IPS DF 19.7 (cell line): ENCODE measurements at places on chromosomes 5 and 9.

DNA sequence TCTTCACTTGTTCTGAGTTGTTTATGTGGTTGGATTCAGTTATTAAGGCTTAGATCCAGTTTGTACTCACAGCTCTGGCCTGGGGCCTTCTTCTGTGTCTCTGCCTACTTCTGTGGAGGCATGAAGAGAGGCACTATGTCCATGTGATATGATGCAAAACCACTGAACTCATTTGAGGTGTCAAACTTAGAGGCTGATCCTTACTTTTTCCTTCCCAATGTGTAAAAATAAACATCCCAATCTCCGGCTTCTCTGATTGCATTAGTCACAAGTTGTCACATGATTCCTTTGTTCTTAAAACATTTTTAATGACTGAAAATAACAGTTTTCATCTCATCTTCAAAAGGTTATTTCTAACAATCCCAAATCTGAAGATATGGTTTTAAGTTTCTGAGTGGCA is 276.0 kb upstream of the RGMB start:
- no peak for DNase-seq

- DNase-seq: no peak
Measured at GRCh38 chr9:130197888-130198287, 25.7 kb downstream of the NCS1 start.

GRCh38 chr5:66307647-66308241 is 163.6 kb downstream of the SREK1 start:
- DNase-seq: peak; percentile 20

GRCh38 chr5:154363411-154363810 is 82.4 kb upstream of the SAP30L start:
- no peak for DNase-seq

DNA sequence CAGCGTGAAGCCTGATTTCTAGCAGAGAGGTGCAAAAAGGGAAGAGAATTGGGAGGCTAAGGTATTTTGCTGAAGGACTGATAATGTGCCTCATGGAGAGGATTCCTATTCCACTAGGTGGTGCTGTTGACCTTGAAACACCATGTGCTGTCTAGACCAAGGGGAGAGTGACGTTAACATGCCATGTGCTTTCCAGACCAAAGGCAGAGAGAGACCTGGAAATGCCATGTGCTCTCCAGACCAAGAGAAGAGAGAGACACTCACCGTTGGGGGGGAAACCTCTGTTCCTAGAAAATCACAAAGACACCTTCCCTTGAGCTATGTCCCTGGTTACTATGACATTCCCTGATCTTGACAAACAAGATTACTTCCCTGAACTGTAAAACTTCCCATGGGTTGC is 286.0 kb upstream of the TUSC1 start:
- DNase-seq: peak; percentile 74

GRCh38 chr9:111815285-111816070 is 20.7 kb upstream of the SHOC1 start:
- DNase-seq: no peak

DNA sequence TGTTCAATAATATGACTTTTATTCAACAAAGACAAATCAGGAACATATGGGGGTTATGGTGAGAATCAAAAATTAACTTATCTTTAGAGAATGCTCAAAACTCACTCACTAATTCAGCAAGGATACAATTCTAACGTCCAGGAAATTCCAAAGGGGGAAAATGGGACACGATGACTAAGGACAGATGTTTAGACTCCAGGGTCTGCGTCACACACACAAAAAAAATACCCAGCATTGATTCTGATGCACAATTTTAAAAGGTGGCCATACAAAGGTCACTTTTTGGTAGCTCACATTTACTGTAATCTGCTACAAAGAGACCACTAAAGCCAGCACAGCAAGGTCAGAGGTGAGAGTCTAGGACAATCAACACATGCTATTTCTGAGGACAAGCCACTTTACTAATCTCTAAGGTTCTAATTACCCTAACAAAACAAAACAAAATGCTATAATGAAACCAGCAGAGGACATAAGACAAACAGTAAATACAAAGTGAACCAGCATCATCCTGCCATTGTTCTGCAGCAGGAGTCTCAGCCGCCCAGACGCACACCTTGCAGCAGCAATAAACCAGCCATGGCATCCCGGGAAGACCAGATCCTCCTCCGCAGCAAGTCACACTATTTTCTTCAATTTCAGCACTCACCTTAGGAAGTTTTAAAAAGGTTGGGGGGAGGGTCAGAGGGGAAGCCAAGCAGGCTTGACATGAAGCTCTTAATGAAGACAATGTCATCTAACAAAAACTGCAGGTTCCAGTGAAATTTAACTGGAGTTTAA is 57.8 kb downstream of the TTC39B start:
- DNase-seq: peak; percentile 20

- DNase-seq: no peak
Measured at GRCh38 chr5:75325242-75325641, 11.8 kb upstream of the HMGCR start.

DNA sequence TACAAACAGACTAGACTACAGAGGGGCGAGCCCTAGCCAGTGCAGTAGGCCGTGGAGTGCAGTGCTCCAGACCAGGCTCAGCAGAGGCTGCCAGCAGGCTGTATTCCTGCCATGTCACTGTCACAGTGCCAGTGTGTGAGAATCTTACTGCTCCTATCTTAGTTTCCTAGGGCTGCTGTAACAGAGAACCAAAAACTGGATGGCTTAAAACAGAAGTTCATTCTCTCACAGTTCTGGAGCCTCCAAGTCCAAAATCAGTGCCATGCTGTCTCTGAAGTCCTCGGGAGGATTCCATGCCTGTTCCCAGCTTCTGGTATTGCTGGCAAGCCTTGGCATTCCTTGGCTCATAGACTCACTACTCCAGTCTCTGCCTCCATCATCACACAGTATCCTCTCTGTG is 75.0 kb upstream of the SAP30L start:
- no peak for DNase-seq

GRCh38 chr5:88808153-88808552 is 74.8 kb downstream of the MEF2C start:
- no peak for DNase-seq

- no peak for DNase-seq
Measured at GRCh38 chr5:38259809-38260160, 1.4 kb downstream of the EGFLAM start.

DNA sequence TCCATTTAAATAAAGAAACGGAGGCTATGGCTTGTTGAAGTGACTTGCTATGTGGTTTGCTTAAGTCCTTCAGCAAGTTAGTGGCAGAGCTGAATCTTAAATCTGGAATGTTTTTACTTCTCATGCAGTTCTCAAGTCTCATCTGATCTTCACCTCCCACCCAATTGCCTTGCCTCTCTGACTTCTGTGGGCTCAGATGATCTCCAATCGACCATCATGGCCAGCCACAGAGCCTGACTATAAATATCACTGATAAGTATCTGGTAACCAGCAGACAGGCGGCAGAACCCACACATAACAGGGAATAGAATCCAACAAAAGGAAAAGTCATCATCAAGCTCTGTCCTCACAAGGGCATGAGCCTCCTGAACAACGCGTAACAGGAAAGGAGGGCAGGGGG is 149.9 kb downstream of the FAM114A2 start:
- DNase-seq: no peak

GRCh38 chr5:139856714-139857113 is 61.1 kb downstream of the PSD2 start:
- no peak for DNase-seq

DNA sequence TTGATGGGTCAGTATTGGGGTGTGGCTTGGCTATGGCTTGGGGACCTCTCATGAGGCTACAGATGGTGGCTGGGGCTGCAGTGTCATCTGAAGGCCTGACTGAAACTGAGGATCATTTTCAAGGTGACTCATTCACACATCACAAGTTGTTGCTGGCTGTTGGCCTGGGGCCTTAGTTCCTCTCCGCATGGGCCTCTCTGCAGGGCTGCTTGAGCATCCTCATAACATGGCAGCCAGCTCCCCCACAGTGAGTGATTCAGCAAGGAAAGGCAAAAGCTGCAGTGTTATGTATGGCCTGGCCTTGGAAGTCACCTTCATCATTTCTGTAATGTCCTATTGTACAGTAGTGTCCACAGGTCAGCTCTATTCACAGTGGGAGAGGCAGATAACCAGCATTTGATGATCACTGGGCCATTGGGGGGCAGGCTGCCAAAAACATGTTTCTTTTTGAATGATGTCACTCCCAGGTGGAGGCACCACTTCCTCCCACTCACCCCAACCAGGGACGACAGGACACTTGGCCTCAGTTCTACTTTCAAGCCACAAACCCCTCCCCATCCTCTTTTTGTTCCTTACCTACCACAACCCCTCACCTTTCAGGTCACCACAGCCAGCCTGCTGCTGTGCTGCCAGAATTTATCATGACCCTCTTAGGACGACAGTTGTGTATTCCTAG is 14.4 kb downstream of the FGD3 start:
- no peak for DNase-seq

DNA sequence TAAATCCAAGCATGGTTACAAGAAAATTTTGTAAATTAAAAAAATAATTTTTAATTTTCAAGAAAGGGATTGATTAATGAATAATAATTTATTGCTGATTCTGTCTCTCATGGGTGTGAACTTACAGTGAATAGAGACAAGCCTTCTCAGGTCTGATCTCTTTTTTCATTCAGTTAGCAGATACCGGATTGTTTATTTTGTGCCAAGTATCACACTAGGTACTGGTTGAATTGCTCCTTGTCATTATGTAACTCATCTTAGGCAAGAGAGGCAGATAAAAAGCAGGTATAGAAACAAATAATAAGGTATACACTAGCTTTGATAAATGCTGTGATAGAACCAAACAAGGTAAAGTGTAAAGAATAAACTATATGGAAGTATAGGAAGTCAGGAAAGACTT is 283.3 kb downstream of the PJA2 start:
- no peak for DNase-seq

- DNase-seq: no peak
Measured at GRCh38 chr5:24535646-24536045, 109.1 kb downstream of the CDH10 start.

DNA sequence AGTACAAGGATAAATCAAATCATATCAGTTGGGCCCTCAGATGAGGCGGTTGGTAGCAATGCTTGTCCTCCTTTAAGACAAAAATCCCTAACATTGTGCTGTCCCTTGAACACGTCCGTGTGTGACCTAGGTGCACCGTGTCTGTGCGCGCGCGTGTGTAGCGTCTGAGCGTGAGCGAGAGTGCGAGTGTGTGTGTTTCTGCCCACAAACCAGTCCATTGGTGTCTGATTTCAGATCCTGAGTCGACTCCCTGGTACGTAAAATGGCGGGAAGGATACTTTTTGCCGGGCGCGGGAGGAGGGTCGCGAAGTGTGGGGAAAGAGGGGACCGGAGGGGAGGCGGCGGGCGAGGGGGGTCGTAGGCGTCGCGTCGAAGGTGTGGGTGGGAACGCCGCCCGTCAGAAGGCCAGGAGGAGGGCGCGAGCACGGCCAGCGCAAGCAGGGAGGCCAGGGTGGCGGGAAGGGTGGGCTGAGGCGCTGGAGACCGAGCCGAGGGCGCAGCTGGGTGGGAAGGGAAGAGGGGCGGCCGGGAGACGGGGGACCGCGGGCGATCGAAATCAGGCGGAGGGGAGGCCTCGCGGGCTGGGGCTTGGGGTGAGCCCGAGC is 8.9 kb downstream of the OTP start:
- DNase-seq: no peak

- DNase-seq: no peak
Measured at GRCh38 chr9:96877269-96877668, 23.0 kb upstream of the ZNF782 start.

DNA sequence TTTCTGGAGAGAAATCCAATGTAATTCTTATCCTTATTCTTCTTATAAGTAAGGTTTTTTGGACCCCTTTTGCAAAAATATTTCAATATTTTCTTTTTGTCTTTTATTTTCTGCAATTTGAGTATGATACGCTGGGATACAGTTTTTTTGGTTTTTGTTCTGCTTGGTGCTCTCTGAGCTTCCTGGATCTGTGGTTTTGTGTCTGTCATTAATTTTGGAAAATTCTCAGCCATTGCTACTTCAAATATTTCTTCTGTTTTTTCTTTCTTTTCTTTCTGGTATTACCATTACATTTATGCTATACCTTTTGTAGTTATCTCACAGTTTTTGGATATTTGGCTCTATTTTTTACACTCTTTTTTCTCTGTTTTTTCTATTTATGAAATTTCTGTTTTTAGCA is 50.1 kb downstream of the ZNF618 start:
- no peak for DNase-seq

- no peak for DNase-seq
Measured at GRCh38 chr5:129909225-129909624, 5.0 kb downstream of the CHSY3 start.

GRCh38 chr9:69748304-69748703 is 11.5 kb downstream of the PTAR1 start:
- no peak for DNase-seq

DNA sequence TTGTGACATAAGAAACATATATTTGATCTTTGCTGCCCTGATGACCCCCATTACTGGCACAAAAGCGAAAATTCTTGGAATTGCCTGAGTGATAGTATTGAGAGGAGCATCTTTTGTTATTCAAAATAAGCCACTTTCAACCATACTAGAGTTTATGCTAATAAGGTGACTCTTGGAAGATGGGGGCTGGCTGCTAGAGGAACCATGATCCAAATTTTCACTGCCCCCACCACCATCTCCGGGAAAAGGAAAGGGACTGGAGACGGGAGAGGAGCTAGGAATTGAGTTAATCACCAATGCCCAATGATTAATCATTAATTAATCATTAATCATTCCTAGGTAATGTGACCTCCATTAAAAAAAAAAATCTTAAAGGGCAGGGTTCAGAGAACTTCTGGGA is 25.6 kb downstream of the FBXW11 start:
- peak; percentile 54 for DNase-seq

DNA sequence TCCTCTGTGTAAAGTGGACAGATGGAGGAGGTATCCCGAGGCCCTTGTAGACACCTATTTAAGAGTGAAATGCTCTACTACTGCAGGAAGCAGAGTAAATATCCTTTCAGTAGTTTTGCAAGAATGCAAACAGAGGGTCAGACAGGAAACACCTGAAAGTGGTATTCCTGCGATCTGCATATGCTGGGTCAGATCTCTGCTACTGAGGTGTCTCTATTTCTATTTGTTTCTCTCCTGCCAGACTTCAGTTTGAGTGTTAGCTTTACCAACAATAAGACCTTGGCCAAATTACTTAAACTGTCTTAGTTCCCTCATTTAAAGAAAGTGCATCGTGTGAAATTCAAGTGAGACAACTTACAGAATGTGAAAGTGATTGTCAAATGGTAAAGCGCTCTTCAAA is 47.6 kb downstream of the JAKMIP2 start:
- no peak for DNase-seq

DNA sequence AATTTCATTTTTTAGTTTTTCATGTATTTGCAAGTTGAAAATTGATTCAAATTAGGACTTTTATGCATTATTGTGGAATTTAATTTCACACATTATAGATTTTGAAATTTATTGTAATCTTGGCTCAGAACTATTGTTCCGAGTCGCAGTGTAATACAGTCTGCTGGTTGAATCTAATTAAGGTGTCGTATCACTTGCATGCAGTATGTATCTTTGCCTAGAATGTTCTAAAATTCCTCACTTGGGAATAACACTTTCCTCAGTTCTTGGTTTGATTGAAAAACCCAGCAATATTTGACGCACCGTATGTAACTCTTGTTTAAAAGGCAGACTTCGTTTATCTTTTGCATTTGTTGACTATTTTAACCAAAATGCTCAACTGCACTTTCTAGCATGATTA is 49.4 kb downstream of the MELK start:
- DNase-seq: no peak

GRCh38 chr9:124776954-124777648 is at the start of gene OLFML2A:
TSS of gene OLFML2A (plus strand) at chr9:124777133. CDS start at chr9:124777271, 138 bp downstream.
- DNase-seq: no peak

- no peak for DNase-seq
Measured at GRCh38 chr9:17859987-17860386, 281.1 kb downstream of the SH3GL2 start.
